Adipocyte (in vitro differentiated cells): ENCODE measurements at places on chromosomes 5 and 9.

GRCh38 chr9:76323490-76323889, 70.7 kb downstream of the RFK start:
- DNase-seq, result no peak

DNA sequence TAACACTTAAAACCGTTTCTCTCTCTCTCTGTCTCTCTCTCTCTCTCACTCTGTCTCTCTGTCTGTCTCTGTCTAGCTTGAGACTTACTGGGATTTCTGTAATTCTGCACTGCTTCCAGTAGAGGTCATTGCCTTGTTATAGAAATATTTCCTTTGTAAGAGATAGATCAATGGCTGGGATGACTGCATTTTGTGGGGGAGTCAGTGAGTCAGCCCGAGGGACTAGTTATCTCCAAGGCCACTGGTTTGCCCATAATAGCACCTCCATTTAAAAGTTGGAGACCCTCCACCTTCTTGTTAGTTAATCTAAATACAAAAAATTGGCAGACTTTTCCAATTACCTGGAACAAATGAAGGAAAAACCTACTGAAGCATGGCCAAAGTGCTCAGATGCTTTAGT, 547.2 kb downstream of the LRRC70 start:
- peak; percentile 7 for DNase-seq

DNA sequence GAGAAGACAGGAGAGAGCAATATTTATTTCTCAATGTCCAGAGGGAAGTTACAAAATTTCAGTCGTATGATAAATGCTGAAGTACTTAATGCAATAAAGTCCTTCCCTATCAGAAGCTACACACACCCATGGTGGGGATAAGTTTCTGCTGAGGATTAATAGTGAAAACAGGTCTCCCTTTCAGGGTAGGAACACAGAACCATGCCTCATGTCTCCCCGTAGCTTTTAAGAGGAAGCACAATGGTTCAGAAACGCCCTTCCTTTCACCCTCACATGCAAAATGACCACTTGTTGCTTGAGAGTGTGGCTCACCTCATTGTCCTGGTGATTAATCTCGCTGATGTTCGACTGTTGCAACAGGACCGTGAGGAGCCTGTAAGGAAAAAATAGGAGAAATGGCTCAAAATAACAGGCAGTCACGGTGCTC, 73.6 kb downstream of the ANKRD55 start:
- DNase-seq, result no peak

GRCh38 chr5:132468656-132469379, 21.8 kb downstream of the IRF1 start:
- no peak for DNase-seq

DNA sequence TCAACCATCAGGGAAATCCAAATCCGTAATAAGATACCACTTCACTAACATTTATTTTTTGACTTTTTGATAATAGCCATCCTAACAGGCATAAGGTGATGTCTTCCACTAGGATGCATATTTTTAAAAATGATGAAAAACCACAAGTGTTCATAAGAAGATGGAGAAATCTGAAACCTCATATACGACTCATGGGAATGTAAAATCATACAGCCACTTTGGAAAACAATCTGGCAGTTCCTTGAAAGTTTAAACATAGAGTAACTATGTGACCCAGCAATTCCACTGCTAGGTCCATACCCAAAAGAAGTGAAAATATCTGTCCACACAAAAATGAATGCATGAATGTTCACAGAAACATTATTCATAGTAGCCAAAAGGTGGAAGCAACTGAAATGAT, 431.0 kb downstream of the ENC1 start:
- DNase-seq, result no peak

DNA sequence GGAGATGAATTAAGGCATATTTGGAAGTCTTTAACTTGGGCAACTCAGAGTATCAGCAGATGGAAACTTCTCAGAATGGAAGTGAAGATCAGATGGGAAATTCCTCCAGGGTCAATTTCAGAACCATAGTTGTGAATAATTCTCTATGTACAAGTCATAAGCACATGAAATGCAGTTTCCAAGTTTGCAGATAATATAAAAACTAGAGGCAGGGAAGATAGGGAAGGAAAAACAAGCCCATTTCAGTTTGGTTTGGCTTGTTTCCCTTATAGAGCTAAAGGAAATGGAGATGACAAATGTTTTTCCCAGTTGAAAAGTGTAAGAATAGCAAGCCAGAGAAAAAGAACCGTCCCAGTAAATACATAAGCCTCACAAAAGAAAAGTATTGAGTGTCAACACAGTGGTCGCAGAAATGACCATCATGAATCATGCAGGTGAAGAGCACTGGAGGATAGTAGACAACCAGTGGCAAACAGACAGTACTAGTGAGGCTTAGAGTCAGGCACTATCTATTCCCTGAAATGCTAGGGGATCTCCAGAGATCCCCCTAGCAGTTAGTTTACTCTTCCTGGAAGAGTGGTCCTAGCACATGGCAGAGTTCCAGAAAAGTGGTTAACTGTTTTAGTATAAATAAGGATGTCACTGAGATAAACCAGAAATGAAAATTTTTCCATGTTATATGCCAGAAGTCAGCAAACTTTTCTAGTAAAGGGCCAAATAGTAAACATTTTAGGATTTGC, 245.9 kb downstream of the SAXO1 start:
- DNase-seq, result peak; percentile 21

DNA sequence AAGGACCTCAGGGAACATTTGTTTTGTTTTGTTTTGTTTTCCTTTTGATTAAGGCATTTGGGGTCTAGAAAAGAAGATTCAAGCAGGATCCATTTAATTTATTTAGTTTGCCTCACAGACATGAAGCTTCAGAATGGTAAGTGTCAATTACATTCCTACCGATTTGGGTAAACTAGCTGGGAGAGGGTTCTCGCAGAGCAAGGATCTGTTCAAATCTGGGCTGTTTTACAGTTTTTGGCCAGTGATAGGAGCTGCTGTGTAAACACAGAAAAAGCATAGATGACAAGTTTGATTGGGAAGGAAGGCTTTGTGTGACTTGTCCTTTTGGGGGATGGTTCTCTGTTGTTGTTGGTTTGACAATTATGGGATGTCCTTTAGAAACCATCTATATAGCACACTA, 470.3 kb upstream of the WWC1 start:
- DNase-seq, result peak; percentile 12

- DNase-seq, result peak; percentile 64
Observed at GRCh38 chr5:24773261-24773660, 128.5 kb upstream of the CDH10 start.

DNA sequence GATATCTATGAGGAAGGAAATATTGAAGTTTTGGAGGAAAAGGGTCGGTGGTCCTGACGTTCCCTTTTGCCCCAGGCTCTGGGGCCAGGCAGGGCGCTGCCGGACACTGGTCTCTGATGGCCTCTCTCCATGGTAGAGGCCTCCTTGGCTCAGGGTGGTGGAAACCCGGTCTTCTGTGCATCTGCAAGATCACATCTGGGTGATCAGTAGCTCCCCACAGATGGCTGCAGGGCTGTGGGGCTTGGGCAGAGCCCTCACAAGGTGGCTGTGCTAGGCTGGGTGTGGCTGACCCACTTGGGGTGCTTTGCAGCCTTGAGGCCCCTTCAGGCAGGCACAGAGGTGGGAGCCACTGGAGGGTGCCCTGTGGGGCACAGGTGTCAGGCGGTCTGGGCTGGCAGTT, 53.9 kb upstream of the RNU6ATAC start:
- DNase-seq, result no peak

DNA sequence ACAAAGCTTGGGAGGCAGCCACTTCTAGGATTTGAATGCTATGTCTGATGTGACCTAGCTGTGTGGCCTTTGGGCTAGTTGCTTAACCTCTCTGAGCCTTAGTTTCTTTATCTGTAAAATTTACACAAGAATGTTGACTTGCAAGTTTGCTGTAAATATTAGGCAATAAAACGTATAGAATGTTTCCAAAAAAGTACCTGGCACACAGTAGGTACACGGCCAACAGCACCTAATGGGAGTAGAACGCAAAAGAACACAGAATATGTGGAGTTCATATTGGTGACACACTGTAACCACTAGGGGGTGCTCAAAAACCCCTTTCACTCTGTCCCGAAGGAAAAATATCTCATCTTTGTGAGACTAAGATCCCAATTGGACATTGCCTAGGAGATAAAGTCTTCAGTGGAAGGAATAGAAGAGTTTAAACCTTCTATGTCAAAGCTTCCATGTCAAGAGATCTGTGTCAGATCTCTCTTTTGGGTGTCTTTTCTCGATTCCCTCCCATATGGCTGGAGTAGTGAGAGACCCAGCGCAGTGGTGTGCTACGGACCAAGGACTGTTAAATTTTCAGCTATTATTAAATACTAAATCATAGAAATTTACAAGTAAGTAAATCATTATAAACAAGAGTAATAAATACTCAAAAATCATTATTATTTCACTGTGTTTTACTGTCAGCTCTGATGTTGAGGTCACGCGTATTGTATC, 145.4 kb upstream of the RAD23B start:
- DNase-seq, result peak; percentile 74

DNA sequence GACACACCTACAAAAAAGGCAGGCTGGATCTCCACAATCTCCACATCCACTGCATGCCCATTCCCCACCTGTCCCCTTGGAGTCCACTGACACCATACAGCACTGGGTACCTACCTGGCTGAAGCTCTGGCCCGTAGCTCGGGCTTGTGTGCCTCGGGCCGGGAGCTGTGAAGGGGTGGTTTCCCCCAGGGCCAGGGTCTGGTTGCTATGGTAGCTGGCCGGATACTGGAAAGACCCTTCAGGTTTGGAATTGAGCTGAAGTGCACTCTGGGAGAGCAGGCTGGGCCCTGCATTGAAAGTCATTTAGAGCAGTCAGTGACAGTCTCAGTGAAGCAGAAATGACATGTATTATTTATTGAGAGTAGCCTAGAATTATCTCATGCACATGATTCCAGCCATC, 507.3 kb downstream of the CTNND2 start:
- DNase-seq, result no peak

GRCh38 chr5:72434781-72435437, 72.3 kb downstream of the ZNF366 start:
- DNase-seq, result peak; percentile 77

- DNase-seq, result peak; percentile 92
Observed at GRCh38 chr5:149561848-149562247, 10.6 kb upstream of the CSNK1A1 start.

- no peak for DNase-seq
Observed at GRCh38 chr5:43704243-43704642, 101.3 kb downstream of the NNT start.

DNA sequence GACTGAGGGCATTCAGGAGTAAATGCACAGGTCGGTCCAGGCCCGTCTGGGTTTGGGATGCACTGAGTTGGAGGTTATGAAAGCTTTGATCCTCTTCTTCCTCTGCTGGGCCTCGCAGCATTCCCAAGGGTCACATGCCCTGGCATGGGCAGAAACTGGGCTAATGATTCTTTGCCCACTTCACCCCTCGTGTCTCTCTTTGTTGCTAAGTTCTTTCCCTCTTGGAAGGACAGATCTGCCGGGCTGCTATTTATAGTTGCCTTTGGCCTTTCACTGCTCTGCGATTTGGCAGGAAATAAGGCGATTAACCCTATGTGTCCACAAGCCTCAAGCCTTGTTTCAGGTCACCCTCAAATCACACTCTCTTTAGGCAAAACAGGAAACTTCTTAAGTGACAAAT, 66.9 kb downstream of the ENTREP1 start:
- no peak for DNase-seq

- no peak for DNase-seq
Observed at GRCh38 chr9:880725-881124, 39.2 kb downstream of the DMRT1 start.

DNA sequence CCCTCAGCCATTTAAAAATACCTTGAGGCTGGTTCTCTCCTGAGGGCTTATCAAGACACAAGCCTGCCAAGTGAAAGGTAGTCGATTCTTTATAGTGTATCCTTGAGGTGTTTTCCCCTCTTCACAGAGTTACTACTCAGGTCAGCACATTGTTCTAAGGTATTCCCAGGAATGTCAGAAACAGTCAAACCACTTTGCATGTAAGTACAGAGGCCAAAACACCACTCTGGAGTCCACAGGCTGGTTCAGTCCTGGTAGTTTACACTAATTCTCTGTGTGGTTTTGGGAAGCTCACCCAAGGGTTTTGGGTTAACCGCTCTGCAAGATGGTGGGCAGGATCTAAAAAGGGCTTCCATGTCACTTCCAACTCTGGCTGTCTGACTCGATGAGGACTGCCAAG, 162.3 kb upstream of the PPP2R2B start:
- no peak for DNase-seq

DNA sequence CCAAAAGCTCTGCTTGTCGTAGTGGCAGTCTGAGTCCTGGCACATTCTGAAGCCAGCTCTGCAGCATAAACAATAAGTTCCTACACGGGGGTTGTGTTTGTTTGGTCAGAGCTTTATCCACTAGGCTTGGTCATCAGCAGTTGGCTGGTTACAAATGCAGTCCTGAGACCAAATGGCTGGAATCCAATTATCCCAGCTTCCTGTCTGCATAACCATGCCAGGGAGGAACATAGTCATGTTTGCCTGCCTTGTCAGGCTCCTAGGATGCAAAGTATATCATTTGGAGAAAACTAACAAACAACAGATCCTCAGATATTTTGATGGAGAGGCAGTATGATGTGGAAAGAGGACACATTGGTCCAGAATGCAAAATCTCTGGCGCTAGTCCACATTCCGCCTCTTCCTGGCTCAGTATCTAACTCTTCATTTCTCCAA, 85.8 kb downstream of the FBXO38 start:
- peak; percentile 39 for DNase-seq

GRCh38 chr5:14413331-14413750, 168.3 kb upstream of the OTULINL start:
- DNase-seq, result peak; percentile 24

- DNase-seq, result no peak
Observed at GRCh38 chr9:97852399-97853055, 499 bp upstream of the FOXE1 start.

GRCh38 chr5:82147860-82148573, 130.1 kb downstream of the RPS23 start:
- peak; percentile 89 for DNase-seq

DNA sequence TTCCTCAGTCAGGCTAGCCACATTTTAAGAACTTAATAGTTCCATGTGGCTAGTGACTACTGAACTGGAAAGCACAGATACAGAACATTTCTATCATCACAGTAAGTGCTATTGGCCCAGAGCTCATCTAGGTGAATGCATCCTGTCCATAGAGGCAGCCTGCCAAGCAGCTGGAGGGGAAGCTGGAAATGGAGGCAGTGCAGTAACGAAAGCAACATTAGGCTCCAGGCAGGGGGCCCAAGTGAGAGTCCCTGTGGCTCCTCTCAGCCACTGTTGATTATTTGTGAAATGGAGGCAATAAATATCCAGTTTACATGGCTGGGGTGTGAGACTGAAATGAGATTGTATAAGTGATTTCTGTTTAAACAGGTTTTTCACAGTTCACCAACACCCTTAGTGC, 227.2 kb upstream of the KLF9 start:
- DNase-seq, result no peak
